ENCODE measurements at places on chromosomes 12 and 14. TPM values are rescaled to one million over a fixed set of nuclear protein-coding genes. Genes with fewer than 3 reads are reported as not detected.

The LRRC9 gene
- not detected for total RNA-seq

DNA sequence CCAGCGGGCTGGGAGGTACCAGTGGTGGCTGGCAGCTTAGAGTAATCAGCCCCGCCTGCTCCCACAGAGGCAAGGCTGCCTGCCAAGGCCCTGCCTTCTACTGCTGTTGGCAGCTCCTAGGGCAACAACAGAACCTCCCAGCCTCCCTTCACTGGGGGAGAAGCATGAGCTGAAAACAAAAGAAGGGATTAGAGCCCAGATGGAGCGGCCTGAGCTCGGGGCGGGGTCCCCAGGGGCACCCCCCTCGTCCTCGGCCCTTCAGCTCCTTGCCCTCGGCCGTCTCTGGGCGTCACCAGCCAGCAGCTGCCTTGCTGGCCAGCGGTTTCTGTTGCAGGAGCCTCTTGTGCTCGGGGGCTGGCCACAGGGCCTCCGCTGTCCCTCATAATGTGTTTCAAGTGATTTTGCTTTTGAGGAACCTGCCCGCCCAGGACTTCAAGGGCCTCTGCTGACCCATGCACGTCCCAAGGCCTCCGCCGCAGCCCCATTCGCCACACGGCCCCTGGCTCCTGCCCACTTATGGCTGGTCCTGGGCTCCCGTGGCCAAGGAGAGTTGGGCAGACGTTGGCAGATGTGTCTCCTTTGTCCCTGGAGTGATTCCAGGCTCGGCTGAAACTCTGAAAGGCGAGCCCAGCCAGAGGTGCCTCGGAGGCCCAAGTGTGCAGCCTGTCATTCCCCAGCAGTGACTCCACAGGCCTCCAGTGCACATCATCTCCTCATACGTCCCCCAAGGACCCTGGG, 49.7 kb downstream of the PSMA6 start:
- no peak overlapping the region for H3K4me3 ChIP-seq
- H3K4me1 ChIP-seq, result peaks cover 32% of the 10 kb centered on the region
- H3K27me3 ChIP-seq, result no peaks in the 10 kb centered on the region
- DNase-seq, result no peak
- no peak overlapping the region for H3K27ac ChIP-seq
- H3K36me3 ChIP-seq, result no peaks in the 10 kb centered on the region

- no peaks in the 10 kb centered on the region for H3K27me3 ChIP-seq
- H3K4me1 ChIP-seq, result peaks cover 49% of the 10 kb centered on the region
- H3K27ac ChIP-seq, result peak overlapping the region; percentile 85
- DNase-seq, result no peak
- H3K4me3 ChIP-seq, result no peak overlapping the region
Measured at GRCh38 chr12:46107591-46107990, 117.2 kb upstream of the SCAF11 start.

- H3K36me3 ChIP-seq, result no peaks in the 10 kb centered on the region
- H3K27ac ChIP-seq, result no peak overlapping the region
- H3K4me1 ChIP-seq, result no peaks in the 10 kb centered on the region
- H3K4me3 ChIP-seq, result no peak overlapping the region
- H3K27me3 ChIP-seq, result no peaks in the 10 kb centered on the region
Measured at GRCh38 chr14:86911486-86911885, 1081.5 kb downstream of the GALC start.

The P2RX2 gene
- total RNA-seq, result not detected

- H3K36me3 ChIP-seq, result peaks cover 39% of the 10 kb centered on the region
- no peaks in the 10 kb centered on the region for H3K27me3 ChIP-seq
- DNase-seq, result no peak
Measured at GRCh38 chr14:67644428-67644827, 24.7 kb downstream of the ARG2 start.

DNA sequence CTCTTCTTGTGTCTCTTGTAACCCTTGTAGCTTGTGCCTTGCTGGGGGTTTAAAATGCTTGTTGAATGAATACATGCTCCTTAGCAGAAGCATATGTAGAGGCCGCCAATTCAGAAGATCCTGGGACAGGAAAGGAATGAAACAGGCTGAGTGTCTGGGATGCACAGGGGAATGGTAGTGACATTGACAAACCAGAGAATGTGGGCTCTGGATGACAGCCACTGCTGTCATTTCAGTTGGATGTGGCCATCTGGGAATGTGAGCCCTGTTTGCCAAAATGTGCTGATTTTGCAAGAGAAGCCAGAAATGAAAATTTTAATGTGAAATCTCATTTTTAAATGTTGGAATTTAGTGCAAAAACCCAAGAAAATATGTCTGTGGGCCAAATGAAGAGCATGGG, 136.8 kb downstream of the DACT1 start:
- no peaks in the 10 kb centered on the region for H3K36me3 ChIP-seq
- H3K27ac ChIP-seq, result no peak overlapping the region

The NTF3 gene
- total RNA-seq, result not detected
